A172 (cell line): ENCODE measurements at places on chromosomes 6 and 20.
A peak's percentile ranks its signal among the peaks of the same experiment; 100 is the strongest.

DNA sequence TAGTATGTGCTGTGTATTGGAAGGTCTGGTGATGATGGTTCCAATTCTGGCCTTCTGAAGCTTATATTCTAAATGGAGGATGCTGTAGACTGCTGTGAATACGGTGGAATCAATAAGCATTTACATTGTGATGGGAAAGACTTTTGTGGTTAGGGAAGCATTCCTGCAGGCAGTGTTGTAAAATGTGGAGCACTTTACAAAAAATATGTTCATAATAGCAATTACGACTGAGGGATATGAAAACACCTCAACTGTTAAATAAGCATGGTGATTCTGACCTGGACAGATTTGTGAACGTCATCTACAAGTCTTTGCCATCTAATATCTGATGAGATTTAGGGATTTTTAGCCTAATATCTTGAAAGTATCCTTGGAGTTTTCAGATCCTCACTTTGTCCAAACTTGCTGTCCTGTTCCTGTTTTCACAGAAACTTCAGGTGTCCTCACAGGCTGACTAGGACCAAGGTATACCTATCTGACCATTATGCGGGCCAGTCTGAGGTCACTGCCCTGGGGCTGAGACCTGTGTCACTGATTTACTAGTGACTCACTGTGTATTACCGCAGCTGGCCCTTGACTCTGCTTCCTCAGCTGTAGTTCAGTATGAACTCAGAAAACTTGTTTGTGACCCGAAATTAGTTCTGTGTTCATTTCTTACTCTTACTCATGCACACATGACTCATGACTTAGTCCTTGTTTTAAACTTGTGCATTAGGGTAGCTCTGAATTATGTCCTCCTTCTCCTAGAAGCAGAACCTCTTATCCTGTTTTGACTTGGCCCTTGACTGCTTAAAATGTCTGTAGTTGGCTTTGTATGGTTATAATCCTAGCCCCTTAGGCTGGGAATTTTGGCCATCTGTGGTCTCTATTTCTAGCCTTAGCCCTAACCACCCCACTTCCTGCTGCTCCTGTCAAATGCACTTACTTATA is 343.0 kb downstream of the CDKAL1 start:
- DNase-seq: peak; percentile 94

DNA sequence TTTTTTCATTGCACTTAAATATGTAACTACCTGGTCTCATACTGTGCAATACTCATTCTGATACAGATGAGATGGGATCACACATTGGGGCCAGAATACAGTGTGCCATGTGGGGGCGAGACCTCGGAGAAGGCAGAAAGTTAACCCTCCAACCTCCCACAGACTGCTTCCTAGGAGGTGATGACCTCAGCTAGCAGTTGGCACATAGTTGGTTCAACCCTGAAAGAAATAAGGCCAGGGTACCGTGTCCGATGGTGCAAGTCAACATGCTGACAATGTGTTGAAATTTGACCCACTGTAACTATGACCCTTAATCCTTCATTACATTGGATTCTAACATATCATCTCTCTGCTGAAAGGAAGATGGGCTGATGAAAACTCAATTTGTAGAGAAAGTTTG is 61.9 kb downstream of the GJA10 start:
- DNase-seq: no peak

DNA sequence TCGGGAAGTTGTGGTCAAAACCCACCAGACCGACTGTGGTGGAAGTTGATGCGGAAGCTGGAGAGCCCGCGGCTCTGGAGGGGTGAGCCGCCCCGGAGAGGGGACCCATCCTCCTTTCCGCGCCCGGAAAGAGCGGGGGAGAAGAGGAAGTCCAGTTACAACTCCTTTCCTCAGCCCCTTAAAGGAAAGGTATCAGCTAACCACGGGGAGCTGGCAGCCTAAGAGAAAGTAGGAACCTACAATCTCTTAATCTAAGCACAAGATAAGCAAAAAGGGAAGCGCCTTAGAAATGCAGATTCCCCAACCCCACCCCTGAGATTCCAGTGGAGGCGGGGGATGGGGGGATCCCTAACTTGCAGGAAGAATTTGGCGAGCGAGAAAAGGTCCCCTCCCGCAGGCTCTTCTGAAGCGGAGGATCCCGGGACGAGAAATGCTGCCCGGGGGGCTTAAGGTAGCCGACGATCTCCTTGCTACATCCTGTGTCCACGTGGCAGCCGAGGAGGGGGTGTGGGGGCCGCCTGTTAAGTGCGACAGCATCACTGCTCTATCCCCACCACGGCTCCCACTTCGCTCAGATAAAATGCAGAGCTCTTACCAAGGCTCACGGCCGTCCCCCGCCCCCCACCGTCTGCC is 87.5 kb downstream of the ZFP64 start:
- DNase-seq: no peak

DNA sequence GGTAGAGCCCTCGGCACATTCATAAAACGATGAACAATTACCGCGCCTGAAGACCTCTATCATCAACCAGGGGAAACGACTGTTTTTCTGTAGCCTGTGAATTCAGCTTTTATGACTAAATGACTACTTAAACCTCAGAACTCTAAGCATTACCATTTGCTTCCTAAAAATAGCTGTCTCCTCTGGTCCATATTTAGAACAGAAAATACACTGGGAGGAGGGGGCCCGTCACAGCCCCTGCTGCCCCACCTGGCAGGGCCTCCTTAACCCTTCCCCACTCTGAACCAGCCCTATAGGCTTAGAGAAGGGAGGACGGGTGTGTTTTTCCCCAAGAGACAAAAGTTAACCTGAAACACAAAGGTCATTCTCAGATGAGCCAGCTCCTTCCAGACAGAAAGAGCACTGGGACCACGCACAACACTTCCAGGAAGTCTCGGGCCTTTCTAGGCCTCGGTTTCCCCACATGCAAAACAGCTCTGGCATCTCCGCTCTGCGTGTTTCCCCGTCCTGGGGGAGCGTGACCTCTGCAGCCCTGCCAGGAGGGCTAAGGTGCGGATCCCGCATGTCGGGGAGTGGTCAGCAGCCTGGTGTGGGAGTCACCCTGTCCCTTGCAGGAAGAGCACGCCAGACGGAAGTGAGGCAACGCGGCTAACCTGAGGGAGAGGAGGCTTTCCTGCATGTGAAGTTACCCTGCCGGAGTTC is 193.9 kb downstream of the DLL1 start:
- no peak for DNase-seq

DNA sequence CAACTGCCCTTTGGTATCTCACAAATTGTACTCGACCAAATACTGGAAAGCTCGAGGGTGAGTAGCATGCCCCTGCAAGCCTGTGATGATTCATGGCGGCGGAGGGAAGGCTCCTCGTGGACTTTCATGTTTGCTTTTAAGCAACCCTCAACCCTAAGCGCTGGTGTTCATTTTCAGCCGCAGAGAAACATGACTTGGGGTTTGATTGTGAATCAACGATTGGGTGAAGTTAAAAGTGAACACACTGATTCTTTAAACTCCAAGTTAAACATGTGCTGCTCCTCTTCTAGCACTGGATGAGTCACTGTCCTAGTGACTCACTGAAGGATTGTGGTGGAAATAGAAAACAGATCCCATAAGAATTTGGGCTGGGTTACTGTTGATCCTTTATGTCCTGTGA is 8.3 kb downstream of the CD109 start:
- DNase-seq: peak; percentile 84

DNA sequence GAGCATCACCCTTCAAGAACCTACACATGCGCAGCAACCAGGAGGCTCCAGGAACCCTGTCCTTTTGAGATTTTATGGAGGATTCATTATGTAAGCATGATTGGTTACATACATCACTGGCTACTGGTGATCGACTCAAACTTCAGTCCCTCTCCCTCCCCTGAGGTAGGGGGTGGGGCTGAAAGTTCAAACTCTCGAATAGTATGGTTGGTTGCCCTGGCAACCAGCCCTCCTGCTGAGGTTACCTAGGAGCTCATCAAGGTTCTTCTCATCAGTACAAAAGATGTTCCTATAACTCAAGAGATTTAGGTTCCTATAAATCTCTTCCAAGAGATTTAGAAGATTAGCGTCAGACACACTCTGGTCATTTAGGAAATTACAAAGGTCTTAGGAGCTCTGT is 21.9 kb upstream of the ZSCAN9 start:
- no peak for DNase-seq

DNA sequence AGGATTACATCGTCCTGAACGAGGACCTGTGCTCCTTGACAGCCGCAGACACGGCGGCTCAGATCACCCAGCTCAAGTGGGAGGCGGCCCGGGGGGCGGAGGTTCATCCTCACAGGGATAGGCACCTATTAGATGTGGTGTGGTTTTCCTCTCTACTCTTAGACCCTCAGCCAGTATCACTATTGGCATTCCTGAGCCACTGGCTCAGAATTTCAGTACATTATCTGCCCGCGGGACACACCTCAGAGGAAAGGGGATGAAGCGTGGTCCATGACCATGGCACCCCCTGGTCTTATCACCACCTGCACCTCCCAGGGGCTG is 34.6 kb upstream of the HLA-G start:
- no peak for DNase-seq

DNA sequence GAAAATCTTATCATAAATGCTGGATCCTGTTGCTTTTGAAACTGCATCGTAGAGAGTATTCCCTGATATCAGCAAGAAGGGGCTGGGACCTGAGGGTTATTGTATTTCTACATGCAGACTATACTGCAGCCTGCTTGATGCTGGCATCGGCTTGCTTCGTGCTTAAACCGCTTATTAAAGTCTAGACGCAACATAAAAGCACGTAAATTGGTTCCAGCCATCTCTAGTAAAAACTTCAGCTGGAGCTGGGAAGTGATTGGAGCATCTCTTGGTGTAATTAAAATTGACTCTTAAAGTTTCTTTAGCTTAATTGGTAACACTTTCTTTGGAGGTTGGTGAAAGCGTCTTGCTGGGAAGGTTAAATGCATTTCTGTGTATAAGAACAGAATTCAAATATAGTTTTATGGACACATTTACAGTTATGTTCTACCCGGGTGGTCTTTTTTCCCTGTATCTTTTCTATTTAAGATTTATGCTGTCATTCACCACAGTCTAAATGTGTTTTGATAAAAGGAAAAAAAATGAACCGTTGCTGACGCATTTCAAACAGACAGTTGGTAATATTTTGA is 139.0 kb upstream of the JAG1 start:
- no peak for DNase-seq

- DNase-seq: no peak
These were observed 3.1 kb downstream of the IFNGR1 start for GRCh38 chr6:137216106-137216505.

DNA sequence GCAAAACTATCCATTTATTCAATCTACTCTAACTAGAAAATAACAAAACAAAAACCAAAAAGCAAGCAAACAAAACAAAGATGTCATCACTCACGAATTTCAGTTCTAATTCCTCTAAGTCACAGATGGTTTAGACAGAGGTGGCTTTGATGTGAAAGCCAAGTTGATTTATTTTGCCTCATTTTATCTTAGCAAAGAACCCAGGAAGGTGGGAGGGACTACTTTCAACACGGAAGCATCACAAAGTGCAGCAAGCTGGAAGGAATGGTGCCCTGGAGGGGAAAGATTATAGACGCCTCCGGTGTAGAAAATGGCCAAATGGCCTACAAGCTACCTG is 88.4 kb downstream of the LAMP5 start:
- no peak for DNase-seq

- DNase-seq: no peak
These were observed 1022.2 kb upstream of the GJE1 start for GRCh38 chr6:141110481-141110880.

GRCh38 chr6:161522276-161522675 is 248.4 kb upstream of the AGPAT4 start:
- no peak for DNase-seq

DNA sequence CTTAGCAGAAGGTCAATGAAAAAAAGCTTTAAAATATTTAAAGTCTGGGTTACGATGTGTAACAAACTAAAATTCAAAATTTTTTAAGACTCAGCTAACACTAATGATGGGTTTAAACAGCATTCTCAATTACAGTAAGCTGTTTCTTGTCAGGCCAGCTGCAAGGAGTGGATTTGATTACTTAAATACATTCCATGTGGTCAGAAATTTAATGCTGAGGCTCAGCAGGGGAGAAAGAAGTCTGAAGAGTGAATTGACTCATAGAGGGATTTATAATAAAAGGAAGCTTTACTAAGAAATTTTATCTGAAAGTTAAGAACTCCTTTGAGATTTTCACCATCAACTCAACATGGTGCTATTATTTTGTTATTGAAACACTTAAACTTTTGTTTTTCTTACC is 398.6 kb downstream of the KHDRBS2 start:
- DNase-seq: no peak

GRCh38 chr6:124536842-124537191 is 425.4 kb upstream of the RNF217 start:
- DNase-seq: no peak

DNA sequence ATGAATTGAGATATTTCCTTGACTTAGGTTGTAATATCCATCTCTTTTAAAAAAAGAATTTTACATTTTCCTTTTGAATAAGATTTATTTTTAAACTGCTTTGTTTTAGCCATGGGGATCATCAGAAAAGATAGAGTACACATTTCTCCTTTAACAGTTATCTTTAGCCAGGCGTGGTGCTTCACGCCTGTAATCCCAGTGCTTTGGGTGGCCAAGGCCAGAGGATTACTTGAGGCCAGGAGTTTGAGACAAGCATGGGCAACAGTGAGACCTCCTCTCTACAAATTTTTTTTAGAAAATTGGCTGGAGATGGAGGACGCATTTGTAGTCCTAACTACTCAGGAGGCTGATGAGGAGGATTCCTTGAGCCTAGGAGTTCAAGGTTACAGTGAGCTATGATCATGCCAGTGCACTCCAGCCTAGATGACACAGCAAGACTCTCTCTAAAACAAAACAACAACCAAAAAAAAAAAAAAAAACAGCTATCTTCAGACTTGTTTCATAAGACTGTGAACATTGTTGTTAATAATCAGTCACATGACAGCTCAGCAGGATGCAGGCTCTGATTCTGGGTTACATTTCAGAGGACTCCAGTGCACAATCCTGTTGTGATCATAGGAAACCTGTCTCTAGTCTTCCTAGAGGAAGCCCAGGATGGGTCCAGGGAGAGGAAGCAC is 2.0 kb upstream of the SLC17A3 start:
- no peak for DNase-seq

DNA sequence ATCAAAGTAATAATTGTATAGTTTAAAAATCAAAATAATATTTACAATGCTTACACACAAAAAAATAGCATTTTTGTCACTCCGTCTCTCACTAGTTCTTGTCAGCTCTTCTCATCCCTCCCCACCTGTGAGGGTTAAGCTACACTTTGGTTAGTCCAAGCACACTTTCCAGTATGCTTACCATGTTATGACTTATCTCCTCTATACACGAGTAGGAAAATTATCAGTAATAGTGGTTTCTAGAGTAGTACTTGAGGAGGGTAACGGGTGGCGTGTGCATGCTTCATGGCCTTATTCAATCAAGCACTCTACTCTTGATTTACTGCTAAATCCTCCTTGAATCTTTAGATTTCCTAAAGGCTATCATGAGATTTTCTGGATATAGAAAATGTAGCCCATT is 443.7 kb downstream of the UTRN start:
- DNase-seq: no peak

DNA sequence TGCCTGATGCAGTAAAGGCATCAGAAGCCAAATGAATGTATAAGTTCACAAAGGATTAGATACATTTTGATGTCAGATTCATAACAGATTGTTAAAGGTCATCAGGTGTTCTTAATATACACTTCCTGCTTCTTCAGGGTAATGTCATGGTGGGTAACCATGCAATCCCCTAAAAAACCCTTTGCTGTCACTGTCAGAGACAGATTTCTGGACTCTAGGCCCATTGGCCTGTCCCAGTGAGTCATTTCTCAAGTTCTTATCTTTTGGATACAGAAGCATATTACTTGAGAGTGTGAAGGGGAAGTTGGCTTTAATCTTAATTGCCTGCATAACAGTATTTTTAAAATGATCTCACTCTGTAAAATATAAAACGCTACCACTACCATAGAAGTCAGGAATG is 895.6 kb upstream of the MAP3K7 start:
- peak; percentile 26 for DNase-seq

- no peak for DNase-seq
These were observed 296.6 kb upstream of the MANEA start for GRCh38 chr6:95280686-95281273.
